ENCODE measurements at places on chromosomes 1 and 21.

- DNase-seq, result no peak
These were observed 17.1 kb downstream of the CAPZA1 start for GRCh38 chr1:112636597-112637253.

DNA sequence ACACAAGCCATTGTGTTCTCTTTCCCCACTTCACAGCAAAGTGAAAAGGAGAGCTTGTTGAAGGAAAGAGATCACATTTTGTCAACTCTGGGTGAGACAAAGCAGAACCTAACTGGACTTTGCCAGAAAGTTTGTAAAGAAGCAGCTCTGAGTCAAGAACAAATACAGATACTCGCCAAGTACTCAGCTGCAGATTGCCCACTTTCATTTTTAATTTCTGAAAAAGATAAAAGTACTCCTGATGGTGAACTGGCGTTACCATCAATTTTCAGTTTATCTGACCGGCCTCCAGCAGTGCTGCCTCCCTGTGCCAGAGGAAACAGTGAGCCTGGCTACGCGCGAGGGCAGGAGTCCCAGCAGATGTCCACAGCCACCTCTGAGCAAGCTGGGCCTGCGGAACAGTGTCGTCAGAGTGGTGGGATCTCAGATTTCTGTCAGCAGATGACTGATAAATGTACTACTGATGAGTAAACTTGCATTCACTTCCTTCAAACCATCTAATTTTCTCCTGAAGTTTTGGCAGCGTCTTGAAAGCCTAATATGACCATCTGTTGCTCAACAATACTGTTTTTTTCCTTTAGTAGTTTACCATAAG, 43.7 kb downstream of the BACH1 start:
- no peak for DNase-seq

GRCh38 chr1:147626739-147627138, 43.6 kb downstream of the ACP6 start:
- no peak for DNase-seq

DNA sequence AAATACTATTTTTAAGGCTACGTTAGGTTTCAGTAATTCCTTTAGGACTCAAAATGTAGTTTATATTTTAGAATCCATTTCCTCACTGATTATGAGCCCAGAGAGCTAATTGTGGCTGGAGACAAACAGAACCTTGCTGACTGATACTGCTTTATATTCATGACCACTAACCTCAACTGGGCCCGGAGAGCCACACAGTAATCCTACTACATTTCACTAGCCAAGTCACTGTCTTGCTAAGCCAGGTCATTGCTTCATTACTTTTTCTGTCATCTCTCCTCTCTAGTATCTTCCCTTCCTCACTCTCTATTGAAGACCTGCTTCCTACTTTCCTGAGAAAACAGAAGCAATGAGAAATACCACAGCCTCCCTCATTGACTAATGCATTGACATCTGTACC, 24.7 kb downstream of the IL23R start:
- DNase-seq, result no peak

GRCh38 chr1:83857103-83857502, 141.8 kb downstream of the TTLL7 start:
- DNase-seq, result peak; percentile 15

DNA sequence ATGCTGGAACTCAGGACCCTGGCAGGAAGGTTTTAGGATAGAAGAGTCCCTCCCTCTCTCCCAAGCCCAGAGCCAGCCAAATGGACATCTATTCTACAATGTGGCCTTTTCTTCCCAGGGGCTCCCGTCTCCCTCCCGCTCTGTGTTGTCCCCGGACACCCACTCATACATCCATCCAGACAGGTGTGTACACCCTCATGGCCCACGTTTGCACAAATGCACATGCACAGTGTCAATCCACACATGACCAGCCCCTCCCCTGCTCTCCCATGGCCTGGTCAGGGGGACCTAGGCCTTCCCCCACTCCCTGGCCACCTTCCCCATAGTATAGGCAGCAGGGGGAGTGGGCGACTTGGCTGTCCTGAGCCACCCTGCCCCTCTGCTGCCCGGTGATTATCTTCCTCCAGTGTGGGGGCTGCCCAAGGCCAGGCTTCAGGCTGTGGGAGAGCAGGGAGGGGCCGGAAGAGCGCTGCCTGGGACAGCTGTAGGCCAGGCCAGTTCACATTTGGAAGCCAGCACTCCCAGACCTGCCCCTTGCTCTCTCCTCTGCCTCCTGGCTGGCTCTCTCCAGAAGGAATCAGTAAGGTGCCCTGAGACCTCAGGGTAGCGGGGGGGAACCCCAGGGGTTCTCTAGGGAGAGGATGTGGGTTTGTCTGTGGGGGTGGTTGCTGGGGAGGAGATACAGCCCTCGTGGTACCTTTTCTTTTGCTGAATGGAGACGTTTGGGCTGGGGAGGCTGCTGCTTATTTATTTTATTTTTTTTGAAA, 4.1 kb upstream of the PTPN7 start:
- no peak for DNase-seq

GRCh38 chr21:34707876-34708325, 39.1 kb downstream of the CLIC6 start:
- no peak for DNase-seq

GRCh38 chr1:155981266-155982088, 3.1 kb upstream of the ARHGEF2 start:
- DNase-seq, result no peak

- no peak for DNase-seq
These were observed 461.3 kb downstream of the RPS6KC1 start for GRCh38 chr1:213512316-213512715.

GRCh38 chr1:15799004-15799867, 8.2 kb downstream of the UQCRHL start:
- DNase-seq, result no peak

- DNase-seq, result peak; percentile 59
These were observed 15.9 kb downstream of the RNU5D-1 start for GRCh38 chr1:44714944-44715571.

Data from hindlimb muscle (tissue), 1 donor.